Activated CD4-positive, alpha-beta memory T cell treated with anti-CD3 and anti-CD28 coated beads for 36 hours (primary cell): ENCODE measurements at places on chromosomes 11 and 22.

DNA sequence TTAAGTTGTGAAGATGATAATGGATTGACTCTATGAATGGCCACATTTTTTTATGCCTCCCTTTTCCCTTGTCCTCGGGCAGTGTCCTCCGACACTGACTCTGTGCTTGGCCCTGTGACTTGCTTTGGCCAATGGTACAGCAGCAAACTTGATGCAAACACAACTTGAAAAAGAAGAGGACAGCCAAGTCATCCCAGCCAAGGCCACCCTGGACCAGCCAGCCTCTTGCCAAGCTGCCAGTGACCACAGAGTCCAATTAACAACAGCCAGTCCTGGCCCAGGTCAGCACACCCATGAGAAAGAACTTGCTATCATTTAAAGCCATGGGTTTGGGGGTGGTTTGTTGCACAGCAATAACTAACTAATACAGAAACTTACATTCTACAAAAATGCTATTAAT lies 63.4 kb upstream of the SLC35C1 start:
- no peak for DNase-seq

GRCh38 chr22:46061501-46062231 lies 84.7 kb upstream of the WNT7B start:
- DNase-seq = no peak

GRCh38 chr11:118238929-118239328 lies 13.2 kb downstream of the MPZL3 start:
- no peak for DNase-seq

- DNase-seq = no peak
Observed at GRCh38 chr22:46754826-46755225, 7.6 kb upstream of the TBC1D22A start.

GRCh38 chr11:108871152-108871551 lies 206.3 kb downstream of the DDX10 start:
- DNase-seq = peak; percentile 53

- no peak for DNase-seq
Observed at GRCh38 chr11:134417871-134418840, 6.1 kb upstream of the B3GAT1 start.

GRCh38 chr11:122782222-122782621 lies 56.1 kb upstream of the CRTAM start:
- no peak for DNase-seq

- DNase-seq = no peak
Observed at GRCh38 chr11:78429209-78429608, 11.6 kb upstream of the GAB2 start.

- DNase-seq = no peak
Observed at GRCh38 chr11:75767793-75768111, 826 bp upstream of the DGAT2 start.

DNA sequence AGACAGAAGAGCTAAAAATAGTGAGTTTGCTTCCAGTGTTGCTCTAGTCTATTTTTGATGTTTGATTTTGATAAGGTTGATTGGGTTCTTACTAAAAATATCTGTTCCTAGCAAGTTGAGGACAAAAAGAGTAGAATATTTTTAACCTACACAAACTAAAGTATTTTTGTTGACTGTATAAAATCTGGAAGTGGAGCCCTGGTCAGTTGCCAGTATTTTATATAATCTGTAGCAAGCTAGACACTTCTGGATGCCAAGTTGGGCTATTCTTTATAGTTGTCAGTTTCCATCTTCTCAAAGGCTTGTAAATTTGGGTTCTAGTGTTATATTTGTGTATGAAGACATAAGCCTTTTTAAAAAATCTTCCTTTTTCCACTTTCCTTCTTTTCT lies 56.7 kb downstream of the HSD17B12 start:
- no peak for DNase-seq

DNA sequence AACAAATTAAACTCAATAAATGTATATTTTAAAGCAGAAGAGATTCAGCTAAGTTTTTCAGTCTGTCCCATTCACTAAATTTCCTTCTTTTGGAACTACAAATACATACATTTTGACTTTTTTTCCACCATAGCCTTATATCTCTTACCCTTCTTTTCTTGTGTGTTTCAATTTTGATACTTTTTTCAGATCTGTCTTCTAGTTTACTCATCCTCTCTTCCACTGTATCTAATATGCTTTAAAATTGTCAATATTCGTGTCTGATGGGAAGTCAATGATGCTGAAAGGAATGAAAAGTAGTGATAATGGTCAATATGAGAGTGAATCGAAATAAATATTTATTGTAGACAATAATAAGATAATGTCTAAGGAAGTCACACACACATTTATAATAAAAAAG lies 332.3 kb upstream of the KIRREL3 start:
- DNase-seq = no peak

DNA sequence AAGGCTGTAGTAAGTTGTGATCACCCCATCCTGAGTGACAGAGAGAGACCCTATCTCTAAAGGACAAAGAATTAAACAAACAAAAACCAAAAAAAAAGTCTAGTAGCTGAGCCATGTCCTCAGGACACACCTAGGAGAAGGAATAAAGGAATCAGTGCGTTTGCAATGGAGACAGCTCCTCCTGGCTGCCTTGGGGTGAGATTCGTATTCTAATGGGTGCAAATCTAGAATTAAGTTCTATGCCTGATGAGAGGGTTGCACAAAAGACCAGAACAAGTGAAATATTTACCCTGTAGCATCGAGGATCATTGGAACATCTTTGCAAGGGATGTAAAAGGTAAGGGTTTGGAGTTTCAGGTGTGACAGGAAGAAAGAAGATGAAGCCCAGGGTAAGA lies 70.3 kb upstream of the BMAL1 start:
- DNase-seq = no peak

DNA sequence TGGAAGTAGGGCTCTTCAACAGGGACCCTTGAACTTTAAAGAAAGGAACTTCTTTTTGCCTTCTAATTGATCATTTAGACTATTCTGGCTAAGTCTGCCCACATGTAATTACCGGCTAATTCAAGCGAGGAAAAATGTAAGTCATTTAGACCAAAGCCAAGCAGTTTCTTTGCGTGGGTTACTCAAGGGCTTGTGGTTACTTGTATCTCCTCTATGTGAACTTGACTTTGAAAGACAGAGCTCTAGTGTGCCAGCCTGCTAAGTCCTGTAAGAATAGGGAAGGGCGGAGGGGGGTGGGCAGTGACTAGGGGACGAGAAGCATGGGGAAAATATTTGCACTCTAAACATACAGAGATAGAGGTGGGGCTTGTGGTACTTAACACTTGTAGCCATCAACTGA lies 145.2 kb upstream of the TEAD1 start:
- DNase-seq = no peak

GRCh38 chr11:86698639-86699038 lies 26.2 kb upstream of the ME3 start:
- DNase-seq = no peak

DNA sequence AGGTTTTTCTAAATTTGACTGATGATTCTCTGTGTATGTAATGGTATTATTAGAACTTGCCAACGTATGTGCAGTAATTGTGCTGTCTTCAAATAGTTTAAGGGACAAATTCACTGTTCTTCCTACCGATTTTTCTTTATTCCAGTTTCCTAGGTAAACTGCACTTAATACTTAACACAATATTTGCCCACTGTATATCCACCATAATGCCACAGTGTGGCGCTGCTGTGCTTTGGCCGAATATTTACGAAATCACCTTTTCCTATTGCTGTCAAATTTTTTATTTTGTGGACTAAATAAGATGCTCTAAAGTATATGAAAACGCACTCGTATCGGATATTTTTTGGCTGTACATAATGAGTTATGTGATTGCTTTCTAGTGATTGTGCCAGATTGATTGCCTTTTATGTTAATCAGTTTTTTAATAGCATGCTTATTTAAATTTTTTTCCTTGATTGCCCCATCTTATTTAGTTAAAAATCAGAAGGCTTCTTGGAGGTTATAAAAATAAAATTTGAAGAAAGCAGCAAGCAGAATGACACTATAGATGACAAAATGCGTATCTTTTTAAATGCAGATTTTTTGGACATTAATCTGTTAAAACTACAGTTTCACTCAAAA lies 10.5 kb downstream of the AASDHPPT start:
- DNase-seq = peak; percentile 62

DNA sequence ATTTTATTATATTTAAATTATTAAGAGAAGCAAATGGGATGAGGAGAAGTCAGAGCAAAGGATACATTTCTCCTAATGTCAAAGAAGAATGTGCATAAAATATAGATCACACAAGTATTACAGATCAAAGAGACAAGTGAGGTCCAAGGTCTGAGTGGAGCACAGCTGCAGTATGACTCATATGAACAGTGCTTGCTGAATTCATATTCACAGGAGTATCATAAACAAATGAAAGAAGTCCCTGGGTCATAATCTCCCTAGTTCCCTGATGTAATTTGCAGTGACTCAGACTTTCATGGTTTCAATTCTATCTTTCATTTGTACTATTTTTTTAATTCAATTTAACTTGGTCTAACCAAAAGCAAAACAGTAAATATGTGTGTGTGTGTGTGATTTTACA lies 499.0 kb upstream of the CCDC179 start:
- no peak for DNase-seq

DNA sequence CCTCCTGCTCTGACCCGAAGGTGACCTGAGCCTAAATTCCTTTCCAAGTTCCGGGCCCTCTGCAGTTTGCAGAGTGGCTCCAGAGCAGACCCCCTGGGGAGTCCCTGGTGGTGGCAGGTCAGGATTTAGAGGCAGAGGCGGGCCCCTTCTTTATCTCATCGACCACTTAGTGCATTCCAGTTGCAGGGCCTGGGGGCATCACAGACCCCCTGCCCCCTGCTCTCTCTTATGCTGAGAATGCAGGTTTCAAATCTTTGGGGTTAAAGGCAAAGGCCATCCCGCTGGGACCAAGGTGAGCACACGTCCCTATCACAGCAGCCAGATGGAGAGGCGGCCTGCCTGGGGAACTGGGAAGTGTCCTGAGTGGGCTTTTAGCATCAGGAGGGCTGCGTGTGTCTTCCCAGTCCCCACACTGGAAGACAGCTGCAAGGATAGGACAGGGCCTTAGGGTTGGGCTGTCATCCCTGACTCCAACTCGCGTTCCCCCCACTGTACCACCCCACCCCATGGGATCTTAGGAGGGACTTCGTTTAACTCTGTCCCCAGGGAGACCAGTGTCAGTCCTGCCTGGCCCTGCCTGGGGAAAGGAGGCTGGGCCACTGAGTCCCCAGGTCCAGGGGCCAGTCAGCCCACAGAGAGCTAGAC lies 11.3 kb downstream of the DERL3 start:
- no peak for DNase-seq

GRCh38 chr11:68146010-68146540 lies 24.9 kb upstream of the CHKA start:
- DNase-seq = no peak

DNA sequence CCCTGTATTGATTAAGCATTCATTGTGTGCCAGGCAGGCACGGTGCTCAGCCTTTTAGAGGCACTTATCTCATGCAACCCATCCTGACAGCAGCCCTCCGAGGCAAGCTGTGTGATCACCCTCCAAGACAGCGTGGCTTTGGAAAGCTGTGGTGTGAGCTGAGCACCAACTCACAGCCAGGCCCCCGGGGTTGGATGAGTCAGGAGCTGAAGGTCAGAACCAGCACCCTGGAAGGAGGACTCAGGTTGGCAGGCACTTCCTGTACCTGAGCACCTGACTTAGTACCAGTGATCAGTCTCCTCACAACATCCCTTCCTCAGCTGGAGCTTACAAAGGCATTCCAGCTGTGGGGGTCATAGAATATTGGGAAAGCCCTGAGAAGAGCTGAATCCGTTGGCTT lies 9.0 kb downstream of the PATZ1 start:
- peak; percentile 54 for DNase-seq

- no peak for DNase-seq
Observed at GRCh38 chr11:60343094-60343704, 16.1 kb downstream of the MS4A6E start.

DNA sequence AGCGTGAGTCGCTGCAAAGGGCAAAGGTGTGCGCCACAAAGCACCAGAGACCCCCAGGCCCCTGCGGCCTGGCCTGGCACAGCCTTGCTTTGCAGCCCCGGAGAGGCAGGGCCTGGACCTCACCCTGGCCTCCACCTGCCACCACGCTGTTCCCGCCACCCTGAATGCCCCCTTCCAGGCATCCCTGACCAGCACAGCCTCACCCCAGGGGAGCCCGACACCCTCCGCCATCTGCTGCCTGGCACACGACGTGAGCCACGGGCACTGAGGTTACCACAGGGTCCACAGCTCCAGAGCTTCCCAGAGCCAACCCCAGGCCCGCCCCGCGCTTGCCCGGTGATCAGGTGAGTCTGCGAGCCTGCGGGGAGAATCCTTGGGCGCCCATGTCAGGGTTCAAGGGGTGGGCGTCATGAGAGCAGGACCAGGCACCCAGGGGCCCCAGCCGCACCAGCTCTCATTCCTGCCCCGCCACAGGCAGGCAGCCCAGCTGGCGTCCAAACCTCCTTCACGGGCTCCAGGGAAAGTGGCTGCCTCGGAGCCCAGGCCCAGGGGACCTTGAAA lies 171.3 kb downstream of the BRD1 start:
- DNase-seq = no peak

DNA sequence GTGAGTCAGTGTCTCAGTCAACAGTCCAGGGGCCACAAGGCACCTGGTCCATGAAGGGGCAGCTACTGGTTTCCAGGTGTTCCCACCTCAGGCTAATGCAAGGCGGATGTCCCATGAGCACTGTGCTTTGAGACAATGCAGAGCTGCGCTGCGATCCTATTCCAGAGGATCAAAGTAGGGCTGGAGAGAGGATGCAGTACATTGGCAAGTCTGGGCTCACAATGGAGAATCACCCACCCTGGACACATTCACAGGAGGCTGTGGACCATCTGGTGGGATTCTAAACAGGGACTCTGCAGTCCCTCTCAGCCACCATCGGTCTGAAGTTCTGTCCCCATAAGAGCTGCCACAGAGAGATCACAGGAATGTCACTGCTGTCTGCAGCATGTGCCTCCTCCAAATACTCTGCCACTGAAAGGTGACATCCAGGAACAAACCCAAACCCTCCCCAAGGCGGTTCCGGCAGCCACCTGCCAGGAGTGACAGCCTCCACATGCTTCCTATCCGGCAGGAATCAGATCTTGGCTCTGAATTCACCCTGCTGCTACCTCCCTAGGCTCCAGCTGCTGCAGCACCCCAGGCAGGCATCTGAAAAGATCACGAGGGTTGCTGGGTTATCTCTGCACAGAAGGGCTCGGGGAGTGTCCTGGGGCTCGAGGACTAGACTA lies 45.3 kb upstream of the SERPIND1 start:
- no peak for DNase-seq
